ENCODE measurements at places on chromosomes 11 and 22. TPM values are rescaled to one million over a fixed set of nuclear protein-coding genes. Genes with fewer than 3 reads are reported as not detected.
A peak's percentile ranks its signal among the peaks of the same experiment; 100 is the strongest.

- DNase-seq, result no peak
Measured at GRCh38 chr11:120911943-120912342, 112.0 kb upstream of the TBCEL start.

GRCh38 chr11:113373981-113374560 is 13.5 kb upstream of the ANKK1 start:
- DNase-seq, result no peak

DNA sequence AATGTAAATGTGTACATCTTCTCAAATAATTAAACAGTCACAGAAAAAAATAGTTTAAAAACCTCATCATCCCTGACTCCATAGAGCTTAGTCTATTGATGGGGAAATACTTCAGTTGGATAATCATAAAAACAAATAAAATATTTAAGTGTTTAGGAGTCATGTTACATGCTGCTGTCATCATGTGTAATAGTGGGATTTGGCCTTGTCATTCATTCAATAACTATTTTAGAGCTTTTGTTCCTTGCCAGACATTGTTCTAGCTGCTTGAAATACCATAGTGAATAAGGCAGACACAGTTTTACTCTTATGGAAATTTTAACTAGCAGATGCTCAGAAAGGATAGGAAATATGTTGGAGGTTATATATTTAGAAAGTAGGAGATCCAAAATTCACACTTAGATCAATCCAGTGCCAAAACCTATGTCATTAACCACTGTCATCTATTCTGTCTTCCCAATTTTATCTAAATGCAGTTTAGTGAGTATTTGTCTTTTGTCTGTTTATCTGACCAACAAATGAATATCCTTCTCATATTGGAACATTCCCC is 324.7 kb downstream of the CASP12 start:
- DNase-seq, result no peak

- DNase-seq, result peak; percentile 55
Measured at GRCh38 chr11:63682066-63683021, 1.0 kb downstream of the RTN3 start.

- DNase-seq, result no peak
Measured at GRCh38 chr22:39106326-39106725, 9.3 kb downstream of the APOBEC3H start.

SAA2 gene
- total RNA-seq, result 24.7 TPM

RIMBP3C gene
- 0.47 TPM for total RNA-seq

PDE2A gene
- 19.5 TPM for total RNA-seq

CALCA gene
- not detected for total RNA-seq

SLC7A4 gene
- total RNA-seq, result 0.47 TPM

TBX10 gene
- total RNA-seq, result not detected

ADM gene
- 19.5 TPM for total RNA-seq

LRRC55 gene
- 0.12 TPM for total RNA-seq

SGSM1 gene
- total RNA-seq, result 2.9 TPM

Measured in lower lobe of right lung (tissue), 2 donors.